Ammon's horn (tissue), 1 donor: ENCODE measurements at places on chromosomes 2 and 18.

DNA sequence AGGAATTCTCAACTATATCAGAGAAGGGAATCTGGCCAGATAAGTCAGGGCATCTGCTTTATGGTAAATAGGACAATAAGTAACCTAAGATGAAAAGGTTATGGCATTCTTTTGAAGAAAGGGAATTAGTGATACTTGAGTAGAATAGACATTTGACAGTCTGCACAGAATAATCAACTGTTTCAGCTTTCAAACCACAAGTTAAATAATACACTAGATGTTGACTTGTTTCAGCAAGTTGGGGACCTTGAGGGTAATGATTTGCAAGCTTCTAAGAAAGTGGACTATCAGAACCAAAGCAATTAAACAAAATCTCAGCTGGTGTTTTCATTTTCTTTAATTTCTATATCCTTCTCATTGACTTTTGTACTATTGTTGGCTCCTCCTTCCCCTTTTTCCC lies 54.5 kb downstream of the SLC39A10 start:
- DNase-seq: no peak

- DNase-seq: peak; percentile 53
Observed at GRCh38 chr2:231181860-231182512, 16.4 kb upstream of the ARMC9 start.

DNA sequence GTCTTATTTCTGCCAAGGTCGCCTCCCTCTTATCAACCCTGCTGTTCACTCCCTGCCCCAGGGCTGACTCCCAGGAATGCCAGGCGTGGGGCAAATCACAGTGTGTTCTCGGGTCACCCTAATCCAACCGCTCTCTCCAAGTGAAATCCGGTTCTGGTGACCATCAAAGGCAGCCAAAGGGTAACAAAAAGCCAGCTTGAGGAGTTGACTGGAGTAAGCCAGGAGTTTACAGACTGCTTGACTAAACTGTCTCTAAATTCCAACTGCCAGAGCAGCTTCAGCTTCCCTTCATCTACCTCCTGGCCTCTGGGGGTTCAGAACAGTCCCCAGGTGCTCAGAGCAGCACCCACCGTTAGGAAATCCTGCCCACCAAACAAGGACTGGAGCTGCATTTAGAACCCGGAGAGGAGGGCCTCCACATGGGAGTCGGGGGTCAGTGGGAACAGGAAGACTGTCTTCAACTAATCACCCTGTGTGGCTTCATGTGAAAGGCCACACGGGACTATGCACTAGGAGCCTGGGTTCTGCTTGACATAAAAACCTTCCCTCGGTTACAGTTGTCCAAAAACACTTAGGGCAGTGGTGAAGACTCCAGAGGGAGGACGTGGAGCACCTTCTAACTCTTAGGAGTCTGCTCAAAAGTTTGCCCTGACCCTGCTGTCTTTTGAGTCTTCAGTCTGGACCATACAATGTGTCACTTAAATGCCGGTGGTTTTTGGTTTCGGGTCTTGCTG lies 24.2 kb upstream of the MCFD2 start:
- no peak for DNase-seq

DNA sequence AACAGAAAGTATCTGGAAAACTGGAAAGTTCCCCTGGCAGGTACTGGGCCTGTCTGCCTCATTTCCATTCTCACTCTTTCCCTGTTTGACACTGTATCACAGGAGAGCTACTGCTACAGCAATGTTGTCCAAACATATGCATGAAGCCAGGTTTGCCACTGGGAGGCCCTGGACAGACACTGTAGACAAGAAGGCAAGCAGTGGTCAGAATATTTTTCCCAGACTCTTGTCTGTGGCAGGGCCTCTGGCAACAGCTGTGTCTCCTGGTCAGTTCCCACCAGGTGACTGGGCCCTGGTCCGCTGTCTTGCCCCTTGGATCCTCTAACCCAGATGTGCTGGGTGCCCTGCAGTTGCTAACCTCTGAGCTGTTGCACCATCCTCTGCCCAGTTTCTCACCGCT lies 178.9 kb upstream of the FANCL start:
- no peak for DNase-seq

DNA sequence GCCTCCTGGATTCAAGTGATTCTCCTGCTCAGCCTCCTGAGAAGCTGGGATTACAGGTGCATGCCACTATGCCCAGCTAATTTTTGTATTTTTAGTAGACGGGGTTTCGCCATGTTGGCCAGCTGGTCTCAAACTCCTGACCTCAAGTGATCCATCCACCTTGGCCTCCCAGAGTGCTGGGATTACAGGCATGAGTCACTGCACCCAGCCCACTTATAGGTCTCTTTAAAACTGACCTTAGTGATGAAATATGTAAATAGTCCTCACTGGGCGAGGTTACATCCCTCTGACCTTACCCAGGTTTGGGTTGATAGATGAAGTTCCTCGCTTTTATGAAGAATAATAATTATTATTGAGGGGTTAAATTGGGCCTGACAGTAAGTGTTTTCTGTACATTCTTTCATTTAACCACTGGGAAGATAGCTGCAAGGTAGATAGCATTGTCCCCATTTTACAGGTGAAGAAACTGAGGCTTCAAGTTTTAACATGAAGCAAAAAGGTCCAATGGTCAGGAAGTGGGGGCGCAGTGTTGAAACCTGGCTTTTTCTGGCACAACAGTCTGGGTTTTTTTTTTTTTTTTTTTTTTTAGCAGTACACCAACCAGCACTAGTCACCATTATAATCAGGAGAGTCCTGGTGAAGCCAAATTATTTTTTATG lies 174.8 kb upstream of the EPAS1 start:
- no peak for DNase-seq

GRCh38 chr2:195458936-195459335 lies 198.1 kb upstream of the SLC39A10 start:
- DNase-seq: no peak
